Left hindlimb (tissue), 1 donor: ENCODE measurements at places on chromosomes 4 and X.

GRCh38 chrX:130385520-130385919, at the start of gene GPR119:
GPR119 (minus strand) TSS chrX:130385674; CDS start chrX:130385447, 227 bp downstream.
- DNase-seq, result no peak

DNA sequence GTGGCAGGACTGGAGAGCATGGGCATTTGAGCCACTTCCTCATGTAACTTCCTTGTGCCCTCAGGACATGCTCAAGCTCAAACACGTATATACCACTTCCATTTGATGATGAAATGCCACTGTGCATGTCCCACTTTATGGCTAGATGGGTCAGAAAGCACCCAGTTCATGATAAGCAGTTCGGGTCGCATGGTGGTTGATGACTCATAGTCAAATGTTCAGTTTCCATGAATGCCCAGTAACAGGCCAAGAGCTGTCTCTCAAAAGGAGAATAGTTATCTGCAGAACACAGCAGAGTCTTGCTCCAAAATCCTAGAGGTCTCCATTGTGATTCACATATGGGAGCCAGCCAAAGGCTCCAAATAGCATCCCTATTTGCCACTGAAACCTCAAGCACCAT, 48.9 kb upstream of the SPIN3 start:
- DNase-seq, result no peak

- DNase-seq, result peak; percentile 80
These were observed 32.4 kb upstream of the PDLIM3 start for GRCh38 chr4:185567381-185568376.

GRCh38 chr4:182017038-182017437, 226.2 kb upstream of the TENM3 start:
- no peak for DNase-seq
